Activated CD8-positive, alpha-beta memory T cell treated with anti-CD3 and anti-CD28 coated beads for 48 hours (primary cell): ENCODE measurements at places on chromosomes 3 and 15.

DNA sequence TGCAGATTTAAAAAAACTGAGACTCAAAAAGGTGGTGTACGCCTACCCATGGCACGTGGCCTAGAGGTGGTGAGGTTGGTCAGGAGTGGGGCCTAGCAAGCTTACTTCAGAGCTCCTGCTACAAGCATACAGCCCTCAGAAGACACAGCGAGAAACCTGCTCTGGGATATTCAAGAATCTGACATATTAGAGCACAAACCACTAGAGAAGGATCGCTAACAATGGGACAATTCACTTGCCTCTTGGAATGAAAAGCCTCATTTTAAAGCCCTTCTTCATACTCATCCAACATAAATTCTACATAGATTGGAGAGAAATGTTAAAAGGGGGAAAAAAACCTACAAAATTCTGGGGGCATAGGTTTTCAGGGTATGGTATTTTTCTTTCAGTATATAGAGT is 118.0 kb upstream of the ARHGEF3 start:
- no peak for DNase-seq

DNA sequence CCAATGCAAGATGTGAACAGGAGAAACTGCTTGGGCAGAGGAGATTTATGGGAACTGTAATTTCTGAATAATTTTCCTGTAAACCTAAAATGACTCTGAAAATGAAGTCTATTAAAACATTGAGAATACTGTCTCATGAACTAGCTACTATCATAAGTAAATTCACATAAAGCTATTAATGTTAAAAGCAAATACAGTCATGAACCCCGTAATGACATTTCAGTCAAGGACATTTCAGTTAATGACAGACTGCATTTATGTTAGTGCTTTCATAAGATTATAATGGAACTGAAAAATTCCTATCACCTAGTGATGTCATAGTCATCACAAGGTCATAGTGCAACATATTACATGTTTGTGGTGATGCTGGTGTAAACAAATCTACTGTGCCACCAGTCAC is 17.2 kb downstream of the CBLB start:
- DNase-seq, result no peak

DNA sequence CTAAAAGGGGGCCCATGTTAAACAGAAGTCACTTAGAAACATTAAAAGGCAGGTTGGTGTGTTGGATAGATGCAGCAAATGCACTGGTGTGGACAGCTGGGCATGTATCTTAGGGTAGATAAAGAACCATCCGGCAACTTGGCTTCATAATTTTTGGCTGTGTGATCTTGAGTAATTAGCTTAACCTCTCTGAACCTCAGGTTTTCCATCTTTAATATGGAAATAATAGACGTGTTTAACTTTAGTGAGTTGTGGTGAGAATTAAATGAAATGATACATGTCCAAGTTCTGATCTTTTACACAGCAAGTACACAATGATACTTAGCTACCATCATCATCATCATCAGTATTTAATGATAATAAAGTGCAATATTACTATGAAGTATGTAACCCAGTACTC is 330.4 kb downstream of the FOXP1 start:
- DNase-seq, result no peak

DNA sequence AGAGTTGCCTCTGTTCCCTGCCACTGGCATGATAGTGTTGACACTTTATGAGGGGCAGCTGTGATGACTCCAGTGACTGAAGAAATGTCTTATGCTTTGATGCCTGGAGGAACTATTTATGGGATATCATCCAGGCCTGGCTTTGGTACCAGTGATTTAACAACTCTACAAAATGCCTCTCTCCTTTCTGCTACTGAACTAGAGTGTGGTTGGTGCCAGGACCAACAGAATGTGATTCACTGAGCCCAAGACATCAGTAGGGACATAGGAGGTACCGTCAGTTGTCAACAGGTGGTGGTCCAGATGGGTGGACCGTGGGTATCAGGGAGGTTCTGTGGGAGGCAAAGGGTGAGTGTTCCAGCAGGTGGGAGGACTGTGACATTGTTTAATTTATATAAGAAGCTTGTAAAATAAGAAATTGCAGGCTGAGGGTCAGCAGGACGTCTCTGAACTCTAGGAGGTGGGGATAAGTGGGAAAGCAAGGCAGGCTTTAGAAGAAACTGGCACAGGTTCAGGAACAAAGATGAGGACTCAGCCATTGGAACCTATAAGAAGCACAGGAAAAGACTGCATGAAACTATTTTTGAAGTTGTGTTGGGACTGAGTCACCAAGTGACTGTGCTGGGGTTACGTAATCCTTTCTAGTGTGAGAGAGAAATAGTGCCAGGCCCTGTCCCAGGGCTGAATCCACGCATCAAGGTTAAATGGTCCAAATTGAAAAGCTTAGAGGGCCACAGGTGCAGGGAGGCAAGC is 28.5 kb upstream of the SLC7A14 start:
- no peak for DNase-seq

DNA sequence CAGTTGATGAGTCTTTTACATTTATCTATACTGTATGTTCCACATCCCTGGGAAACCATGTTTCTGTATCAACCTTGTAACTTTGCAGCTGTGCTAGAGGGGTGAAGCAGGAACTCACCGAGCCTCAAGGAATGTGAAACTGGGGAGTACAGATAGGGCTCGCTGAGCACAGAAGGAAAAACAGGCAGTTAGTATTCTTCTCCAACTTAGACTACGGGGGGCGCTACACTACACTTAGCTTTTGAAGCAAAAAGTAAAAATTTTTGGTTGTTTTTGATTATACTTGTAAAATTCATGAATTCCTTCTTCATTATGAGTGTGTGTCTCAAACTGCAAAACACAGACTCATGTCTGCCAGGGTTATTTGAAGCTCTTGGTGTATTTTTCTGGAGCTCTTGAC is 132.7 kb upstream of the RGMA start:
- DNase-seq, result no peak

- no peak for DNase-seq
Observed at GRCh38 chr3:10162185-10162584, 2.5 kb upstream of the IRAK2 start.

DNA sequence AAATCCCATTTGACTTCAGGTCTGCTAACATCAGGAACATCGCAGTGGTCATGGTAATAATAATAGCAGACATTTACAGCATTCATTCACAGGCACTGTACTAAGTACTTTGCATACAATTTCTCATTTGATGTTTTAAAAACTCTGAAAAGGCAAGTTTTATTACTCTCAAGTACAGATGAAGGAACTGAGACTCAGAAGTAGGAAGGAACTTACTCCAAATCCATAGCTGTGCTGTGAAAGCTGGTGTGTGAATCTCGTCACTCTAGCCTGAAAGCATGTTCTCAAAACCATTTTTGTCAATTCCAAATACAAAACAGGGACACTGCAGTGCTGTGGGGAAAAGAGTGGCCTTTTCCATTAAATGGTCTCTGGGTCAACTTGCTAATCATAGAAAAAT is 179.9 kb downstream of the FAM43A start:
- DNase-seq, result no peak

GRCh38 chr15:68512052-68512451 is 66.7 kb upstream of the CORO2B start:
- DNase-seq, result no peak

DNA sequence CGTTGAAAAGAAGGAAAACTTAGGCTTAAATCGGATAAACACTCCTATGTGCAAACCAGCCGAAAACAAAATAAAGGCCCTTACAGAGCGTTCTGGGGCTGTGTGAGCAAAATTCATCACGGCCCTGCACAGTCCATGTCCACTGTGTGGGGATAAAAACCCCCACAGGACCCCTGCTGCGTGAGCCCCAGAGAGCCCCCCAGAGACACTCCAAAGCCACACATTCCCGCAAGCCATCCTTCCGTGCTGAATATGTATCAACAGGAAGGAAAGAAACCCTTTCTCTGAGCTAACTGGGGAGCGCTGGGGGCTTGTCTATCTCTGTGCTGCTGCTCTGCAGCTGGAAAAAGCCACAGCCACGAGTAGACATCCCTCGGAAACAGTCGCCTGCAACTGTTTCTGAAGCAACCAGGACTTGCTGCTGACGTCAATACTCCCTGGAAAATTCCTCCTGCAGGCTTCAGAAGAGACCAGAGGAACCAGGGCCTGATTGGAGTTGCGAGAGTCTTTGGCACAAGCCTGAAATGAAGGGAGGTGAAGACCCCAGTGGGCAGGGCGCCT is 72.7 kb downstream of the NUP210 start:
- no peak for DNase-seq

GRCh38 chr3:131233900-131234668 is 147.5 kb upstream of the NUDT16 start:
- DNase-seq, result no peak

DNA sequence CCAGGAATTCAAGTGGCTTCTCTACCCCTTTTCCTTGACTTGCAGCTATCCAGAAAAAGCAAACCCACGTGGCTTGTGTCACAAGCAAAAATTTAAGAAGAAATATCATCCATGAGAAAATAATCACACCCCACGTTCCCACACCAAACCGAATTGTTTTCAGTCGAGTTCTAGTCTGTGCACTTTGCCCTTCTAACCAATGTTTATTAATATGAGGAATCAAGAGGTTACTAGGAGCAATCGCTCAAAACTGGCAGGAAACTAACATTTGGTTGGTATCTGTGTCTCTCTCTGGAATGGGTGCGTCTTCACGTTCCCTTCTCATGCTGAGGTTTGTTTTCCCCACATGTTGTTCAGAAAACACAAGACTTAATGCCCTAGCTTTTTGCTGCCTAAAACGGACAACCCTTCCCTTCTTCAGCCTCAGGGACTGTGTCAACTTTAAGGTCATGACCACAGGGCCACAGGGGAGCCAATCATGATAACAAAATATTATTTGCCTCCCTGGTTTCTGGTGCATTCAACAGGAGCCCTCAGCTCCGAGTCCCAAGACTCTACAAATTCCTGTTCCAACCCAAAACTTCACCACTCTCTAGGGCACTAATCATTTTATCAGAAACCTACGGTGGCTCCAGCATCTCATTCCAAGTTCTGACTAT is 41.4 kb upstream of the LMCD1 start:
- no peak for DNase-seq

DNA sequence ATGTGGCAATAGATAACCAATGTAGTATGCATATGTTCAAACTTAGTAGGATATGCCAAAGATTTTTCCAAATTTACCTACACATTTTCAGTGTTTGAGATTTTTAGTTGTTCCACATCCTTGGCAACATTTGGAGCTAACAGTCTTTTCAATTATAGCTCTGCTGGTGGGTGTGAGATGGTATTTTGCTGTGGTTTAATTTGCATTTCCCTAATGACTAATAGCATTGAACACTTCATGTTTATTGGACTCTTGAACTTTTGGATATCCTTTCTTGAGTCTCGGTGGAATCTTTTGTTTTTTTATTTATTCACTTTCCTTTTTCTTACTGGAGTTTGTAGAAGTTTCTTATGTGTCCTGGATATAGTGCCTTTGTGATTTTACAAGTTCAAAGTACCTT is 11.0 kb upstream of the ILDR1 start:
- DNase-seq, result no peak

GRCh38 chr3:193833592-193833991 is 240.6 kb downstream of the OPA1 start:
- no peak for DNase-seq

GRCh38 chr15:54119051-54119450 is 140.8 kb downstream of the UNC13C start:
- DNase-seq, result no peak

- DNase-seq, result no peak
Observed at GRCh38 chr15:78228356-78228996, 5.9 kb downstream of the ACSBG1 start.

DNA sequence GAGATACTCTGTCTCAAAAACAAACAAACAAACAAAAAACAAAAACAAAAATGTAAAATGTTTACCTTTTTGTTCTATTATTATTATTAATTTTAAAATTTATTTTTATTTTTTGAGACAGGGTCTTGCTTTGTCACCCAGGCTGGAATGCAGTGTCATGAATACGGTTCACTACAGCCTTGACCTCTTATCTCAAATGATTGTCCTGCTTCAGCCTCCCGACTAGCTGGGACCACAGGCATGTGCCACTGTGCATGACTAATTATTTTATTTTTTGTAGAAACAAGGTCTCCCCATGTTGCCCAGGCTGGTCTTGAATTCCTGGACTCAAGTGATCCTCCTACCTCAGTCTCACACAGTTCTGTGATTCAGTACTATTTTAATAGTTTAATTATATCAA is 5.7 kb upstream of the SLC25A26 start:
- no peak for DNase-seq

- DNase-seq, result no peak
Observed at GRCh38 chr15:78064544-78064943, 13.0 kb downstream of the TBC1D2B start.

DNA sequence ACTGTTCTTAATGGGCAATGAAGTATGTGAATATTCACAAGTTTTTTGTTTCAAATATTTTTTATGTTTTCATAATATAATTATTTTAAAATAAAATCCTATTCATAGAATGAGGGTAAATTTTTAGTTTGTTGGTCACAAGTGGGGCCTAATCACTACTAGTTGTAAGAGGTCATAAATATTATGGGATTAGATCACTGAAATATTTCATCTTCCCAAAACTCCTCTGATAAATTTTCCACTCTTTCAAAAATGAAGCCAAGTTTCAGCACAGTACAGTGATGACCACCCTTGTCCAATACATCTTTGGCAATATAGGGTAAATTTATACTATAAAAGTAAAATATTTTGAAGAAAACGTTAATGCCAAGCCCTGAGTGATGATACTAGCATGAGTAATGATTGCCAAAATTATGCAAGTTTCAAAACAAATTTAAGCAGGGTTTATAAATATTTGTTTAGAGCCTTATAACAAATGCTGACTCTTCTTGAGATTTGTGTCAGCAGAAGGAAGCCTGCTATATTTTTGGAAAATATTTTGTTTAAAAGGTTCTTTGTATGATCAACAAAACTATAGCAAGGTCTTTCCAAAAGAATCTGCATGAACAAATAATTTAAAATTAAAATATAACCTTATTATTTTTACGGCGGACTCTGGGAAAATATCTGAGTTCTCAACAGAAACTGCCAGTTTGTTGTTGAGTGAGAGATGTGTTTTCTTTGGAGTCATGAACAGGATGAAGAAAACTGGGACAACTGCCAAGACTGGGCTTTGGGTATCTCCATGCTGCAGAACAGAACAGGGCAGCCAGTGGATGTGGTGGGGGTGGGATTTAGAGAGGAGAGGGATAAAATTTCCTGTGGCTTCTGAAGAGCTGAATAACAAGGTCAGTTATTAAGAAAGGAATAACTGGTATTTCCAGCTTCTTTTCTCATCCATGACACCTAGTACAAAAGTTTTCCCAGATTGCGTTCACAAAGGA is 17.9 kb upstream of the TM4SF1 start:
- DNase-seq, result no peak

- DNase-seq, result no peak
Observed at GRCh38 chr3:46299608-46300460, 54.1 kb upstream of the CCR2 start.

GRCh38 chr3:141336672-141337522 is 31.4 kb upstream of the ZBTB38 start:
- no peak for DNase-seq

- no peak for DNase-seq
Observed at GRCh38 chr3:78130741-78131290, 1090.9 kb downstream of the ROBO2 start.

GRCh38 chr3:127534564-127534963 is 56.0 kb downstream of the TPRA1 start:
- no peak for DNase-seq

GRCh38 chr3:17782751-17783150 is 40.3 kb upstream of the TBC1D5 start:
- DNase-seq, result no peak
